ENCODE measurements at places on chromosomes 11 and 22.

GRCh38 chr22:45891996-45892621, 84.9 kb downstream of the WNT7B start:
- no peak for DNase-seq

DNA sequence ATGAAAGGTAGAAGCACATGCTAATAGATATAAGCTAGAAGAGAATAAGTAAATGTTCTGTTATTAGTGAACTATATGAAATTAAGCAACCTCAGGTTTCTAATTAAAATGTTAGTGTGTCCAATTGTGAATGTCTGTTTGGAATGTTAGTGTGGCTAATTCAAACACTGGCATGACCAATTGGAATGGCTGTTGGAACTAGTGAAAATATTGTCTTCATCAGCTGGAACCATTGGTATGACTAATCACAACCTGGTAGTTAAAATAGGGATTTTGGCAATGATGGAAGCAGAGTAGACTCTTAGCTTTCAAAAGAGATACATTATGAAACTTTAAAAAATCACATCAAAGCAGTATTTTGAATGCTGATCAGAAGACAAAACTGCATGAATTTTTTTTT, 66.8 kb downstream of the CYB5R2 start:
- DNase-seq: no peak

DNA sequence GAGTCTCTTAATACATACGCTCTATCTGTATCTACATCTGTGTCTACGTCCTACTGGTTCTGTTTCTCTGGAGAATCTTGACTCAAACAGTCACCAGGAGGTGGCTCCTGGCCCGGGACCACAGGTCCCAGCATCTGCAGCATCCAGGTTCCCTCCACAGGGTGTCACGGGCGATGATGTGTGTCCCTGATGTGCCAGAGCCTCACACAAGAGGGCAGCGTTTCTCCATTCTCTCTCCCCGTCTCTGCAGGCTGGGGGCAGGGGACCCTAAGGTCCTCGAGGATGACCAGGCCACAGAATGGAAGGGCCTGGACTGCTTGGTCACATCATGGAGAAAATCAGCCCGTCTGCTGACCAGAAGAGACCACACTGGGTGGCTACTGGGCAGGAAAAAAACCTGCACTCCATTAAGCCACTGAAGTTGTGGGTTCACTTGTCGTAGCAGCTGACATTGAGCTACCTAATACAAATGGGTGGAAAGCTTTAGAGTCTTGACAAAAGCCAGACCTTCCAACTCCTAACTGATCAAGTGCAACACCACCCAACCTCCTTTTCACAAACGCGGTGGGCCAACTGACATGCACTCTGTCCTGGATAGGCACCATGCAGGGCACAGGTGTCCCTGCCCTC, 392.5 kb downstream of the CTTN start:
- no peak for DNase-seq

- DNase-seq: no peak
Observed at GRCh38 chr22:36197065-36197440, 4.6 kb downstream of the APOL4 start.

DNA sequence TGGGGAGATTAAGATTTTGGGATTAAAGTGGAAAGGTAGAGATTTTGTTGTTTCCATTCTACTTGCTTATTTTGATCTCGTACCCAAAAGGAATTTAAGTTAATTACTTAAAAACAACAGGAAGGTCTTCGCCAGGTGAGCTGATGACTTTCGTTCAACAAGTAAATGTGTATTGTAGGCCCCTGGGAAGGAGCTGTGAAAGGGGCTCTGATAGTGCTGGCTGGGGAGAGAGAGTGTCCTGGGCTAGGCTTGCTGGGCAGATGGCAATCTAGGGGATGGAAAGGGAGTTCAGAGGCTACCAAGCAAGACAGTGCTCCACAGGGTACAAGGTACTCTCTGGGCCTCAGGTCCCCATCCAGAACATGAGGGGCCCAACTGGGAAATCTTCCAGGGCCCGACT, 189.4 kb downstream of the CEP164 start:
- no peak for DNase-seq

GRCh38 chr22:26894362-26894761, 237.0 kb downstream of the MIAT start:
- no peak for DNase-seq

DNA sequence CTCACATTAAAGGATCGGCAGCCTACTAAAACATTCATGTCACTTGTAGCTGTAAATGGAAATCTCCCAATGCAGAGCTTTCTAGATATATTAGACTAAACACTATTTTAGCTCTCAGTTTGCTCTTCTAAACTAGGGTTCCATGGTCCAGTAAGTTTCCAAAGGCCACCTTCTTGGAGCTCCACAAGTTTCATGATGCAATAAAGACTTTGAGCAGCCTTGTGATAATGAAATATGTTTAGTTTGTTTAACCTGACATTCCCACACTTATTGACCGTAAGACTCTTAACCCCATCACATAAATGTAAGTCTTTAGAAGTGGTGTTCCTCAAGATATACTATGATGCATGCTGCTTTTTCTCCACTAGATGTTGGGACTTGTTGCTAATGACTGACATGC, 87.7 kb downstream of the TRIM44 start:
- DNase-seq: no peak
